ENCODE measurements at places on chromosomes 7 and 10. TPM values are rescaled to one million over a fixed set of nuclear protein-coding genes. Genes with fewer than 3 reads are reported as not detected.

DNA sequence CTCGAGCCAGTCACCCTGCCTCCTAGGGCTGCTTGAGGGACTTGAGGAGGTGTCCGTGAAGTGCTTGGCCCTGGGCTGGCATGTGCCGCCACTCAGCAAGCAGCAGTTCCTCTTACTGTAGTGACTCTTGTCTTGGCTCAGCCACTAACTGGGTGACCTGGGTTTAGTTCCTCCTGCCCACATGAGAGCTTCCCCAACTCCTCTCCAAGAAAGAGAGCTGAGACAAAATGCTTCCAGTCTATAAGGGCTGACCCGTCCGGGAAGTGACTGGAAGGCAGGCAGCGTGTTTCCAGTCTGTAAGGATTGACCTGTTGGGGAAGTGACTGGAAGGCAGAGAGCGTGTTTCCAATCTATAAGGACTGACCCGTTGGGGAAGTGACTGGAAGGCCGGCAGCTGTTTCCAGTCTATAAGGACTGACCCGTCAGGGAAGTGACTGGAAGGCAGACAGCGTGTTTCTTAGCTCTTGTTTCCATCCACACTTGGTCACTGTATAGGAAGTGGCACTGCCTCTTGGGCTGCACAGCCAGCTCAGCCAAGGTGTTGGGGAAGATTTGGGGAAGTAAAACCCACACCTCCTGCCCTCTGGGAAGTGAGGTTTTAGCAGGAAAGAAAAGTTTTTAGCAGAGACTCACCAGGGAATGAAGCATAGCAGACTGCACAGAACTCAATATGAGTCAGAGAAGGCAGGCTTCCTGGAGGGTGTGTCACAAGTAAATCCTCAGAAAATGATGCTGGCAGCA is 53.3 kb upstream of the PPIF start:
- no peak for DNase-seq

Gene RBP3
- total RNA-seq, result not detected

DNA sequence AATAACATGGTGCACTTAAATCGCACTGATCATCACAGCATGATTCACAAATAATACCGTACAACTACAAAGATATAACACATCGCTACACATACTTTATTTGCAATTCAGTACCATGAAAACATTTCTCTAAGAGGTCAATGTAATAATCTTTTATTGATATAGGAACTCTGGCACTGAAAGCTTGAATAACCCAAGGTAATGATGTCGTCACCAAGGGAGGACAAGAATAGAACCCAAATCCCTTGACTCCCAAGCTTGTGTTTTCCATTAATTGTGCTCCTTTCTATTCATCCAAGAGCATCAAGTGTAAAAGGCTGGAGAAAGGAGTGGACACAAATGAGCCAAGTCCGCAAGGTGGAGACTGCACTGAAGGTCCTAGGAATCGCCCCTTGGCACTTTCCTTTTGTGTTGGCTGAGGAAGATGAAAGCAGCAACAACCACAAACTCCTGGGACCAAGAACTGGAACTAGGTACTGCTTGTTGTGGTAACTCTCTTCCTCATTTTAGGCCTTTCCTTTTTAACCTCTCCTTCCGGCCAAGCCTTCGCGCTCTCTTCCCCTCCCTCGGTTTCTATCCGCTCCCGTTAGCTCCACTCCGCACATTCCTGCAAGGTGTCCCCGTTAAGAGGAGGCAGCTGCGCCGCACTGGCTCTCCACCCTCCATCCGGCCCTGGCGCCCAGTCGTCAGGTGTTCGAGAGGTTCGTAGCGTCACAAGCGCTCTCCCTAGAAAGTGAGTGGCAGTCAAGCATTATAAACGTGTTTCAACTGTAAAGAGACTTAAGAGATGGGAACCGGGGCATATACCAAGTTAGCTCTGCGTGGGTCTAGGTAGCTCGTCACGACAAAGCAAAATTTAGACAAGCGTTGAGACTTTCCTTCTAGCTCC is 1.0 kb upstream of the CBLL1 start:
- no peak for DNase-seq

Gene CCDC172
- total RNA-seq, result not detected

DNA sequence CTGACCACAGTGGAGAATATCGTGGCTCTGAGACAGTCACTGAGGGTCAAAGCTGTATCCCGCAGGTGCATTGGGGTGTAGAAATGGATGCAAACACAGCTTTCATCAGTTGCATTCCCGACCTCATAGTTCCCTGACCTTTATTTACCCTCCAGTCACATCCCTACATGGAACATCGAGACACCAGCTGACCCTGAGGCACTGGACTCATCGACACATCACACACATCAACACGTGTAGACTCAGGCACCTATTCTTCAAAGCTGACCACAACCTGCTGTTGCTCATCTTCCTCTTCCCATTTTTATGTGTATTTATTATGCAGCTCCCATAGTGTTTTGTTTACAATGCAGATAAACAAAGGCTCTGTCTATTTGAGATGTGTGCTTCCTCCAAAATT is 396.9 kb upstream of the NRP1 start:
- no peak for DNase-seq

Gene SPDYE1
- not detected for total RNA-seq

Gene CASD1
- 116 TPM for total RNA-seq
